ENCODE measurements at places on chromosomes 2 and 18. TPM values are rescaled to one million over a fixed set of nuclear protein-coding genes. Genes with fewer than 3 reads are reported as not detected.

Gene CPO
- total RNA-seq: not detected

Gene IL36RN
- 0.04 TPM for total RNA-seq

Gene TRIM54
- total RNA-seq: 0.27 TPM

Gene IL1A
- 2.4 TPM for total RNA-seq

All from kidney epithelial cell (primary cell).